Osteocyte (in vitro differentiated cells): ENCODE measurements at places on chromosomes 5 and 9. TPM values are rescaled to one million over a fixed set of nuclear protein-coding genes. Genes with fewer than 3 reads are reported as not detected.

The SLC36A2 gene
- not detected in 2 replicates for total RNA-seq

The FOXI1 gene
- total RNA-seq, result not detected in 2 replicates

The OR1Q1 gene
- total RNA-seq, result not detected in 2 replicates

The MSX2 gene
- total RNA-seq, result 31.9 and 33.8 TPM in 2 replicates

The PCDHB1 gene
- 0.03 and 0.05 TPM in 2 replicates for total RNA-seq

The SV2C gene
- 0.05 TPM in 1 of 2 replicates, not detected in the other for total RNA-seq

The NXNL2 gene
- total RNA-seq, result 0.32 TPM in 1 of 2 replicates, not detected in the other

The SPINK4 gene
- not detected in 2 replicates for total RNA-seq

The GGTA1 gene
- total RNA-seq, result 0.64 and 1.1 TPM in 2 replicates

The FOXD4L5 gene
- total RNA-seq, result 0.16 and 0.35 TPM in 2 replicates

The CTXN3 gene
- total RNA-seq, result not detected in 2 replicates

The TMEM141 gene
- 29.2 and 36.0 TPM in 2 replicates for total RNA-seq

The MEF2C gene
- 9.4 and 9.9 TPM in 2 replicates for total RNA-seq

The SOX30 gene
- total RNA-seq, result not detected in 2 replicates

The SLCO6A1 gene
- 0.65 and 0.78 TPM in 2 replicates for total RNA-seq

The CDC20B gene
- not detected in 2 replicates for total RNA-seq

The GARIN3 gene
- total RNA-seq, result not detected in 2 replicates

The LAMC3 gene
- total RNA-seq, result 0.68 and 1.0 TPM in 2 replicates

The CYLC2 gene
- total RNA-seq, result not detected in 2 replicates

The EDIL3 gene
- 470 and 495 TPM in 2 replicates for total RNA-seq

The HTR4 gene
- not detected in 2 replicates for total RNA-seq

The PCDHGB6 gene
- 70.2 and 71.5 TPM in 2 replicates for total RNA-seq

The SLC36A3 gene
- total RNA-seq, result not detected in 2 replicates

The TMC1 gene
- total RNA-seq, result not detected in 2 replicates

The SHC3 gene
- total RNA-seq, result 0.05 and 0.21 TPM in 2 replicates

The MARVELD2 gene
- total RNA-seq, result 0.38 and 0.71 TPM in 2 replicates

The IL5 gene
- not detected in 2 replicates for total RNA-seq

The PFN3 gene
- not detected in 2 replicates for total RNA-seq

The CAVIN4 gene
- total RNA-seq, result 1.1 and 1.6 TPM in 2 replicates

The STPG3 gene
- total RNA-seq, result 0.50 and 0.78 TPM in 2 replicates

The MPDZ gene
- 51.9 and 56.1 TPM in 2 replicates for total RNA-seq

The OTULINL gene
- 0.73 and 1.3 TPM in 2 replicates for total RNA-seq

The FBP2 gene
- not detected in 2 replicates for total RNA-seq

The LPAR1 gene
- 119 and 120 TPM in 2 replicates for total RNA-seq

The SPATA31C1 gene
- total RNA-seq, result not detected in 2 replicates

The TMEM174 gene
- not detected in 2 replicates for total RNA-seq

The TRIM7 gene
- 3.8 and 4.0 TPM in 2 replicates for total RNA-seq

The OR1J2 gene
- total RNA-seq, result not detected in 2 replicates

The CCL28 gene
- total RNA-seq, result not detected in 2 replicates

The MEIKIN gene
- not detected in 2 replicates for total RNA-seq

The RNF180 gene
- 3.5 and 5.3 TPM in 2 replicates for total RNA-seq
